Trophoblast cell (in vitro differentiated cells and primary cell): ENCODE measurements at places on chromosomes 12 and 14.

DNA sequence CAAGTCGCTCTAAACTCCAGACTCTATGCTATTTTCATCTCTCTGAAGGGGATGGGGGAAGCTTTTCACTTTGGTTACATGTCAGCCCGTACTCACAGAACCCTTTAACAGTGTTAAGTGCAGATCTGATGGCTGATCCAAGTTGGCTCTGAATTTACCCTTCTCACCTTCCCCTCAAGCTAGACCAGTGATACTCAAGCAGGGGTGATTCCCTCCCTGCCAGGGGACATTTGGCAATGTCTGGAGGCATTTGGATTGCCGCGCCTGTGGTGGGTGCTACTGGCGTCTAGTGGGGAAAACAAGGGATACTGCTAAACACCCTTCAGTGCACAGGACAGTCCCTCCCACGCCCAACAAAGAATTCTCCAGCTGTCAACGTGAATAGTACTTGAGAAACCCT, 6.0 kb upstream of the TEX52 start:
- DNase-seq = no peak

GRCh38 chr12:49961993-49962764, 507 bp downstream of the AQP5 start:
- no peak for DNase-seq

DNA sequence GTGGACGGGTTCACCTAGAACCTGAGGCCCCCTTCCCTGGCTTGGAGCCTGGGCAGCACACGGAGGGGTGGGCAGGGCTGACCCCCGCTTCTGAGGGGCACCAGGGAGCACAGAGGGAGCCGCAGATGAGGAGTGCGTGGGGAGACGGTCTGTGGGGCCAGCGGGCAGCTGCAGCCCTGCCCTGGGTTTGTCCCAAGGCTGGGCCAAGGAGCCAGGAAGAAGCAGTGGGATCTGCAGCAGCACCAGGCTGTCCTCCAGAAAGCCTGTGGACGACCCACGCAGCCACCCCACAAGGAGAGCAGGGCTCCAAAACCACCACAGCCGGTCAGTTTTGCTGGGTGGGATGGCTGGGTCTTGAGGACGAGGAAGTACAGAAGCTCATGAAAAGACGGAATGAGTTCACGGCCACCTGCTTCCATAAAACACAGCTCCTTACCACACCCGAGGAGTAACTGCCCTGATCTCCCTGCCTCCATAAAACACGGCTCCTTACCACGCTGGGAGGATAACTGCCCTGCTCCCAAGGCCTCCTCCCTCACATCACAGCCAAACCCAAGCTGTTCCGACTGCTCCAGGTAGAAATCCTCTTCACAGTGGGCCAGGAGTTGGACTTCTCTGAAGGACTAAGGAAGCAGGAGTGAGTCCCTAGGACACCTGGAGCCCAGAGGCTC, 9.9 kb upstream of the GOLGA3 start:
- no peak for DNase-seq

- no peak for DNase-seq
Observed at GRCh38 chr14:37032863-37033262, 139.5 kb downstream of the SLC25A21 start.

DNA sequence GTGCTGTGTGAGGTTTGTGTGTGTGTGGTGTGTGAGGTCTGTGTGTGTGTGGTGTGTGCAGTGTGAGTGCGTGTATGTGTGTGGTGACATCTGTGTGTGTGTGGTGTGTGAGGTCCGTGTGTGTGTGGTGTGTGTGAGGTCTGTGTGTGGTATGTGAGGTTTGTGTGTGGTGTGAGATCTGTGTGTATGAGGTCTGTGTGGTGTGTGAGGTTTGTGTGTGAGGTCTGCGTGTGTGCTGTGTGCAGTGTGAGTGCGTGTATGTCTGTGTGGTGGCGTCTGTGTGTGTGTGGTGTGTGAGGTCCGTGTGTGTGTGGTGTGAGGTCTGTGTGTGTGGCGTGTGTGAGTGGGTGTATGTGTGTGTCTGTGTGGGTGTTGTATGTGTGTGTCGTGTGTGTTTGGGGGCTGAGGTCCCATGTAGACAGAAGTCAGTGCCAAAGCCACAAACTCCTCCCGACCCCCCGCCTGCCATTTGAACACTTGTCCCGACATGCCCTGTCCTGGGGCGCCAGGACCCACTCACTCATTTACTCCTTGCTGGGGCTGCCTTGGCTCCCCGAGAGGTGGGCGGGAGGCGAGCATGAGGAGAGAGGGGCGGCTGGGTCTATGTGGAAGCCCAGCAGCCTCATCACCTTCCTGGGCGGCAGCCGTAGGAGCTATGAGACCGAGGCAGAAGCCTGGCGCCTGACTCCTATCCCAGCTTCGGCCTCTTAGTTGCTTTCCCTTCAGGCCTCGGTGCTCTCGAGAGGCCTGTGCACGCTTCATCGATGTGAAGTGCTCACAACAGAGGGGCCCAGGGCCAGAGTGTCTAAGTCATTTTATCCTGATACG, 20.5 kb downstream of the RILPL1 start:
- DNase-seq = no peak

DNA sequence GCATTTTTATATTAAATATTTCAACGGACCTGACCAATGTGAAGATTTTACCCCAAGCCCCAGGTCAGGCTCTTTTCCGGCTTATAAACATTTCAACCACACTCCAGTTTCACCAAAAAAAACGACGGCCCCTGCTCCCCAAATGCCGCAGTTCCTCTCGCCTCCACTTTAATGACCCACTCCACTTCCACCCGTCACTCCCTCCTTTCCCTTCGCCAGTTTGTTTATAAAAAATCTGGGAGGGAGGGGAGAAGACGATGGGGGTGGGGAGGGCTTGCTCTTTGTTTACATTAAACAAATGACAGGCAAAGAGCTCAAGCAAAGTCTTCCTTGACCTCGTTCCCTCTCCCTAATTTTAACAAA, 5.4 kb downstream of the SIX6 start:
- no peak for DNase-seq

- DNase-seq = no peak
Observed at GRCh38 chr12:129961091-129961490, 57.3 kb upstream of the TMEM132D start.

DNA sequence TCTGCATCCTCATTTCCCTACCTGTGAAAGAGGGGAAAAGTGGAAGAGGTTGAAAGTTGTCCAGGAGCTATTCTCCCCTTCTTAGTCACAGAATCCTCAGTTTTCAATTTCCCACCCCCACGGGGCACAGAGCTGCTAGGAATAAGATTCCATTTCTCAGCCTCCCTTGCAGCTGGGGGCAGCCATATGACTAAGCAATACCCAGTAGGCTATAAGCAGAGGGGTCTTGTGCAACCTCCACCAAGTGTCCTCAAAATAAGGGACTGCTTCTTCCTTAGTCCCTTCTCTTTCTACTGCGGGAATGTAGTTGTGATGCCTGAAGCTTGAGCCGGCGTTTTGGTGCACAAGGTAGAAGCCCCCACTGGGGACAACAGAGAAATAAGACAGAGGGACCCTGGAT, 40.9 kb downstream of the VWF start:
- peak; percentile 34 for DNase-seq

DNA sequence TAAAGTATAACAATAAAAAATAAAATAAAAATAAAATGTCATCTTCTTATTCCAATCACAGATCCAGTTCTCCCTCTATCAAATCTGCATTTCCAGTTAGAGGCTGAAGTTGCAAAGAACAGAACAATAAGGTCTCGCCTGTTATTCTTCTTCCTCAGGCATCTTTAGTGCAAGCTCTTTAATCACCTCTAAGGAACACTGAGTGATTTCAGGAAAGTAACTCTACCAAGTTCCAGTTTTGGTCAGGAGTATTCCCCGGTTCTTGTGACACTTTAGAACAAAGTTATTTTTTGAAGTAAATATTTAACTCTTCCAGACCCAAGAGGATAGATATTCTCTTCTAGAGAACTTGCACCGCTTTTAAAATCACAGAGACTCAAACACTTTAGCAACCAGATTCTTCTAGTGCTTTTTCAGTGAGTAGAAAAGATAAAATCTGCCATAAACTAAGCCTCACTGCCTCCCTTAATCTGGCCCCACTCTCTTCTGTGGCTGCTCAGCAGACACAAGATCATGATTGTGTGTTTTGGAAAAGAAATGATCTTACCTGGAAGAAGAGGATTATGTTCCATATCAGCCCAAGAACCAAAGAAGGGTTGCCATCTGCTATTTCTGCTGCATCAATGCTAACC, 57.9 kb upstream of the DICER1 start:
- DNase-seq = no peak

GRCh38 chr12:58435647-58436046, 484.7 kb downstream of the LRIG3 start:
- DNase-seq = no peak

- peak; percentile 72 for DNase-seq
Observed at GRCh38 chr12:120012067-120012621, 23.1 kb downstream of the BICDL1 start.

DNA sequence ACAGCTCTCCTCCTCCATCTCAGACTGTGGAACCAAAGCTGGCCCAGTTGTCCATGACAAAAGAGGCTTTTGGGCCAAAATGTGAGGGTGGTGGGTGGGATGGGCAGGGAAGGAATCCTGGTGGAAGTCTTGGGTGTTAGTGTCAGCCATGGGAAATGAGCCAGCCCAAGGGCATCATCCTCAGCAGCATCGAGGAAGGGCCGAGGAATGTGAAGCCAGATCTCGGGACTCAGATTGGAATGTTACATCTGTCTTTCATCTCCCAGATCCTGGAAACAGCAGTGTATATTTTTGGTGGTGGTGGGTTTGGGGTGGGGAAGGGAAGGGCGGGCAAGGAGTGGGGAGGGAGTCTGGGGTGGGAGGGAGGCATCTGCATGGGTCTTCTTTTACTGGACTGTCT, 11.8 kb upstream of the TAMALIN start:
- no peak for DNase-seq

GRCh38 chr12:59193476-59194050, 273.3 kb upstream of the LRIG3 start:
- no peak for DNase-seq

- no peak for DNase-seq
Observed at GRCh38 chr12:31861360-31861759, 97.9 kb upstream of the RESF1 start.

DNA sequence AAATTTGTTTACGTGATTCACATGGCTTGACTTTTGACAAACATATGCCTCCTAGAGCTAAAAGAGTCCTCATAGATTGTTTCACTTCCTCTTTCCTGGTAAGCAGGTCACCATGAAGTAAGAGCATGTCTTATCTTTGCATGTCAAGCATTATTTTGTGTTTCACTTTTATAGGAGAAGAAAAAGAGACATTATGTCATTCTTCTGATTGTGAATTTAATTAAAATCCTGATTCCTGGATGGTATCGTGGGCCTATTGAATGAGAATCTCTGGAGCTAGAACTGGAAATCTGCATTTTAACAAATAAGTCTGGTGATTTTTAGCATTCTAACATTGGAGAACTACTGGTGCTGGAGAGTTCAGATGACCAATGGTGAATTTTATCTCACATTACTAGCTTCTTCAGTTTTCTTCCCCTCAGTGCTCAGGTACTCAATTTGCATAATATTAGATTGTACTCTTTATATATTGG, 218.6 kb upstream of the ATP2B1 start:
- DNase-seq = peak; percentile 21

GRCh38 chr12:109124878-109125648, 8.7 kb downstream of the ACACB start:
- no peak for DNase-seq

- DNase-seq = no peak
Observed at GRCh38 chr12:105911966-105912365, 226.8 kb downstream of the NUAK1 start.

GRCh38 chr14:31449971-31450610, 7.2 kb downstream of the DTD2 start:
- peak; percentile 78 for DNase-seq

- DNase-seq = no peak
Observed at GRCh38 chr14:102969060-102969791, 46.8 kb downstream of the AMN start.

DNA sequence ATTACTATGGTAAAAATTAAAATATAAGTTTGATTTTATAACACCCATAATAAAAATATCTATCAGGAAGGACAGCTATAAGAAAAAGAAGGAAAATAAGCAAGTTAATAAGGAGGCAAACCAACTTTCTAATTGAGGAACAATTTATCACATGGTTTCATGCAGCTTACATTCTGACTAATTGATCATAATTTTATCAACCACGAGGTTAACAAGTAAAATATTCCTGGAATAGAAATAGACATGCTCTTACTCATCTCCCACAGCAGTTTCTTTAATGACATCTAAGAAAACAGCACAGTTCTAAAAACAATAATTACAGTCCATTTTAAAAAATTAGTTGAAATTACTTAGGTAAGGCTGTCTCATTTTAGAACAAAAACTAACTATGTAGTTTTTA, 130.8 kb upstream of the KRR1 start:
- DNase-seq = no peak

- no peak for DNase-seq
Observed at GRCh38 chr14:82855912-82856391, 1322.3 kb upstream of the SEL1L start.

DNA sequence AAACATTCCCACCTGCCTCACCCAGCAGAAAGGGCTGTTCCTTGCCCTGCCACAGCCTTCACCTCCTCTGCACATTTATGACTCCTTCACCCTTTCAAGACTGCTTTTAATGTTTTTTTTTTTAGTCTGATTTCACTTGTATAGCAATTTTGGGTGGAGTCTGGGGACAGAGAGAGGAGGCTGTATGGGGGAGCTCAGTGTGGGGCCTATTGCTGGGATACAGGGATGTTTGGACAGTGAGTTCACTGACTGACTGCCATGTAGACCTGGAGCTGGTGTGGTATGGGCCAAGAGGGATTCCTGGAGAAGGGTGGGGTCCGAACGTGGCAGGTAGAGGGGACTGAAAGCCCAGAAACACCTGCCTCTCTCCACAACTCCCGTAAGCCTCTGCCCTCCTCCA, 1.9 kb upstream of the KRT85 start:
- no peak for DNase-seq

DNA sequence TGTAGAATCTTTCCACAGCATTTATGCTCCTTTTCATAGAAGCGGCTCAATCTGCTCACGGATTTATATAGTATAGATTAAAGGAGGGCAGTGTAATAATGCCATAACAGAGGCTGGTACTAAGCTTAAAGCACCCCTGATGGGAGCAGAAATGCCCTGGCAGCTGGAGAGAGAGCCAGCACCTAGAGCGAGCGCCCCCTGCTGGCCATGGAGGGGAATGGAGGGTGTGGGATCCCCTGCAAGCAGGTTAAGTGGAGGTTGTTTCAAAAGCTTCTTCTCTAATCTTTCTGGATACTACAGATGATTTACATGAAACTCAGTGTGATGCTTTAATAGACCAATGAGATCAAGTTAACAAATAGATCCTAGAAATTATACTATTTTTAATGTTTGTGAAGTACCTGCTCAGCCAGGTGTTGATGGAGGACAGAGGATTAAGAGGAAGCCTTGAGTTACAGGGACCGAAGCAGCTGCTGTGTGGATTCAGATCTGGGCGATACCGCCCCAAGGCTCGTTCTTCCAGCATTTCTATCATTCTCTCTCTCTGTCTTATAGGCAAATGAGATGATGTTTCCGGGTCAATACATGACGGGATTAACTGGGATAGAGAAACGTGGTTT, 1519.3 kb upstream of the TMEM132C start:
- DNase-seq = no peak

GRCh38 chr14:70036665-70037064, 152.1 kb downstream of the SLC8A3 start:
- no peak for DNase-seq

- no peak for DNase-seq
Observed at GRCh38 chr12:109797905-109798669, 35.1 kb downstream of the TRPV4 start.
